ENCODE measurements at places on chromosomes 6 and 20.
A peak's percentile ranks its signal among the peaks of the same experiment; 100 is the strongest.

- DNase-seq: peak; percentile 96
These were observed 16.5 kb downstream of the ACTR5 start for GRCh38 chr20:38764567-38765318.

- DNase-seq: peak; percentile 56
These were observed 31.1 kb downstream of the PLG start for GRCh38 chr6:160733050-160733646.

- no peak for DNase-seq
These were observed 48.4 kb downstream of the MTFR2 start for GRCh38 chr6:136201732-136202131.

GRCh38 chr6:124200661-124201060 is 397.0 kb downstream of the NKAIN2 start:
- no peak for DNase-seq

- DNase-seq: no peak
These were observed 228.7 kb upstream of the PLN start for GRCh38 chr6:118319416-118319815.
